ENCODE measurements at places on chromosomes 13 and 19.

DNA sequence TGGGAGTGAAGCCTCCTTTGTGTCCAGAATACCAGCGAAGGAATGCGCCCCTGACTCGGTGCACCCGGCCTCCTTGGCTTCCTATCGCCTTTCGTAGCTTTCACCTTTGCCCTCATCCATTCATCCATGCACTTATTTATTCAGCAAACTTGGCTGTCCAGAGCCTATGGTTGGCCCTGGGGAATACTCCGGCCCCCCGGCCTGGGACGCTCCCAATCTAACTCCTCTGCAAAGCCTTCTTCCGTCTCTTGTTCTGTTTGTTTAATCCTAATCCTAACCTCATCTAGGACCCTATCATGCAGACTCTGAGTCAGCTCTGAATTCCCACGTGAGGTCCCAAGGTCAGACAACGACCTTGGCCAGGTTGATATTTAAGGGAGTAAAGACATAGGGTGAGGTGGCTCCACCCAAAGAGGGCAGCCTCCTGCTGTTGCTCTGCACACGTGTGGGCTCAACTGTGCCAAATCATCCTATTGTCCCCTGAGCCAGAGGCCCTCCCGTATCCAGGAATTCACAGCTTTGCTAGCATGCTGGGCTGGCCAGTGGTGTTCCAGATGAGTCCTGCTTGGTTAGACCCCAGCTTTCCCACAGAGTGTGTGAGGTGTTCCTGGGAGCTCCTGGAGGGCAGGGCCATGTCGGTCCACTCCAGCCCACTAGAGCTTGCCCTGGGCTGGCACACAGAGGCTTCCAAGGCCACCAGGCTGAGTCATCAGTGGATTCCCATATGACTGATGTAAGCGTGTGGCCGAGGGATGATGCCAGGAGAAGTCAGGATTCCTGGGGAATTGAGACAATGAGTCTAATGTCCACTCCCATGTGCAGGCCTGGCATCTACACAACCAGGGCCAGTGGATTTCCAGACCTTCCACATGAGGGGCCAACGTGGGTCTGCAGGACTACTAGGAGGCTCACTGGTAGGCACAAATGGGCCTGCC is 6.5 kb upstream of the CCNE1 start:
- peak; percentile 82 for DNase-seq

DNA sequence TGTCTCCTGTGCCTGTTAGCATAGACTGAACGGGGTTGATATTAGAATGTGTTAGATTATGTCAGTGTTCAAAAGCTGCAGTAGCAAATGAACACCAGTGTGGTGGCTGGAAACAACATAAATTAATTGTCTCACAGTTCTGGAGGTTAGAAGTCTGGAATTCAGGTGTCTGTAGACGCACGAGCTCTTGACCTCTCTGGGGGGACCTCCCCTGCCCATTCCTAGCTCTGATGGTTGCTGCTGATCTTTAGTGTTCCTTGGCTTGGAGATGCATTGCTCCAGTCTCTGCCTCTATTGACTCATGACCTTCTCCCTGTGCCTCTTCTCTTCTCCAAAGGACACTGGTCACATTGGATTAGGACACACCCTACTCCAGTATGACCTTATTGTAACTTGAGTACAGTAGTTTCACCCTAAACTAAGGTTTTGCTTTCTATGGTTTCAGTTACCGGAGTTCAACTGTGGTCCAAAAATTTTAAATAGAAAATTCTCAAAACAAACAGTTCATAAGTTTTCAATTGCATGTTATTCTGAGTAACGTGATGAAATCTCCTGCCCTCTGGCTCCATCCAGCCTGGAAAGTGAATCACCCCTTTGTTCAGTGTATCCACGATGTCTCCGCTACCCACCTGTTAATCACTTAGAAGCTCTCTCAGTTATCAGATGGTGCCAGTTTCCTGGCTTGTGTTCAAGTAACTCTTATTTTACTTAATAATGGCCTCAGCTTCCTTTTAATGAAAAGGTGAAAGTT is 273.2 kb downstream of the MYO16 start:
- peak; percentile 47 for DNase-seq

DNA sequence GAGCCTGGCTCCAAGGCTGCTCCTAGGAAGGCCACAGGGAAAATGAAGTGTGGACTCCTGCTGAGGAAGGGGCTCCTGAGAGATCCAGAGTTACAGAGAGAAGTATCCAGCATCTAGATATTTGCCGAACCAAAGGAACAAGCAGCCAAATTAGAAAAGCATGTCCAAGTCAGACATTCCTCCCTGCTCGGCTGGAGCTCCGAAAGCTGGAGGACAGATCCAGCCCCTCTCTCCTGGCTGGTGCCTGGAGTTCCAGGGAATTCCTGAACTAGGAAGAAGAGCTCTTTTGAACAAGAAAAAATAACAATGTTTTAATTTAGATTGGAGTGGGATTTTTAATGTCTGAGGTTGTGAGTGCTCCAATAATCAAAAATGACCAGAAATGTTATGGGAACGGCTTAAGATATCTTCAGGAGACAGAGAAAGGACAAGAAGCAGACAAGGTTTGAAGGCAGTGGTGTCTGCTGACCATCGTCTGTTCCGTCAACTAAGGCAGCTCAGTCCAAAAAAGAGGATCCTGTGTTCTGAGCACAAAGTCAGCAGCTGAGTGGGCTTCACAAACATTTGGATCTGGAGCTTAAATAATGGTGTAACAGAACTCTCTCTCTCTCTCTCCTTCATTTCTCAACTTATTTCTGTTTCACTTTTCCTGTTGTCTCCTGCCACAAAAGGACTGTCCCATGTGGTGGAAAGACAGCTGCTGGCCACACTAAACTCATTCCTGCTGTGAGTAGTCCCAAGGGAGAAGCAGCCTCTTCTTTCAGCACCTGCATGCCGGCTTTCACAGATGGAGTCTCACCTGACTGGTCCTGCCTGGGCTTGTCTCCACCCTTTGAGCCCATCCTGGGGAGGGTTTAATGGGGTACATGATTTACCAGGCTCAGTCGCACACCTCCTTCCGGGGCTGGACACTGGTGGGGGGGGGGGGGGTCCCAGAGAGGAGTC is 31.5 kb upstream of the IRS2 start:
- DNase-seq, result no peak

- DNase-seq, result no peak
Measured at GRCh38 chr19:8486661-8487136, 15.7 kb downstream of the PRAM1 start.

DNA sequence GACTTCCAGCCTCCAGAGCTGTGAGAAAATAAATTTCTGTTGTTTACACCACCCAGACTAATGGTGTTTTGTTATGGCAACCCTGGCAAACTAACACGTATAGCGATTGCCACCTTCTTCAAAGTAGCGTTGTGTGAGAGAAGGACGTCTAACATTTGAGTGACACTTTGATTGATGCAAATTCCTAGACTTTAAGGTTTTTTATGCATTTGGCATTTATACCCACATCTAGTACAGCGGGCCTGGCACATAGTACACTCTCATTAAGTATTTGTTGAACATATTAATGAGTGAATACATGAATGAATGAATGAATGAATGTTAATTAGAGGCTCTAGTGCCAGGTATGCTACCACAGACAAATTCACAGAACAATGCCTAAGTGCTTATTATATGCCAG is 36.7 kb downstream of the POU4F1 start:
- DNase-seq, result no peak

- no peak for DNase-seq
Measured at GRCh38 chr13:73082895-73083294, 24.1 kb downstream of the KLF5 start.

DNA sequence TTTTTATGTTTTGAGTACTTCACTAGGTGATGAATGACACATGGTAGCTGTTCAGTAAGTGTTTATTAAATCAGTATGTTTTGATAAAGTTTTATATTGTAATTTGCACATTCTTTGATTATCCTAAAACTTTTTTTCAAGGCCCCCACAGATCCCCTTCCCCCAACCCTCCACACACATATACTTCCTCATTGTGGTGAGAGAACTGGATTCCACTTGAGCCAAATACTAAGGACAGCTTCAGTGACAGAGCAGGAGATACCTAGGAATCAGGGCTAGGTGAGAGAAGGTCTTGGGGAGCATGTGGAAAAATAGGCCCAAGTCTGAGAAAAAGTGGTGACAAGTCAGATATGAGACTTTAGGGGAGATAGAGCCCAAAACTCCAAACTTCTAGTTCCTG is 174.6 kb downstream of the TDRD3 start:
- no peak for DNase-seq

- DNase-seq, result no peak
Measured at GRCh38 chr13:68023838-68024581, 793.9 kb upstream of the PCDH9 start.

GRCh38 chr13:104553896-104554295 is 1487.7 kb upstream of the SLC10A2 start:
- DNase-seq, result no peak

- DNase-seq, result no peak
Measured at GRCh38 chr13:32893176-32893575, 123.0 kb upstream of the KL start.

- DNase-seq, result no peak
Measured at GRCh38 chr13:98535501-98536354, 41.2 kb downstream of the STK24 start.

DNA sequence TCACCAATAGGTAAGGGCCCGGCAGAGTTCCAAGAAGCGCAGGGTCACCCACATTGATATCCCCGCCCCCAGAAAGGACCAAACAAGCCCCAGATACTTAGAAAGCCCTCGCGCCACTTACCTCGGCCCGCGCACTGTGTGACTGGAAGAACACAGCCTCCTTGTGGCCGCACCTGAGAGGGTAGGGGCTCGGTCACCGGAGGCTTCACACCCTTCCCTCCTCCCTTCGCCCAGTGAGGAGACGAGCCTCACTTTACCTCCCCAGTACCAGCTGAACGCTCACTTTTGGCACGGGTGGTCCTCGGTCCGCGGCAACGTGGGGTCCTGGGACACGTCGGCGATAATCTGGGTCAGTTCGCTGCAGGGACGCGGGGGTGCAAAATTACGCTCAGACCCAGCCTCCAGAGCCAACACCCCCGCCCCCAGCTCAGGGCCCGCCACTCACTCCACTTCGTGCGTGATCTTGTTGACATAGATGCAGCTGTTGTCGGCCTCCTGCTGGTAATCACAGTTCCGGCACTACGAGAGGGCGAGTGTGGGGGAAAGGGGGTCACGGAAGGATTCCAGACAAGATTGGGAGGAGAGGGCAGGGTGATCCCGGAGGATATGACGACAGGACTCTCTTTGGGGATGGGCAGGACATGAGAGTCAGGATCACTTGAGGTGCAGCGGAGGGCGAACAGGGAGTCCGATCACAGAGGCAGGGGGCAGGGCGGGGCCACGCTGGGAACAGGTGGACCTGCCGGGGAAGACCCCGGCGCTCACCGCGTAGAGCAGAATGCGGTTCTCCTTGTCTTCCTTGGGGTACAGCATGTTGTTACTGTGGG is 568 bp downstream of the POLR2I start:
- DNase-seq, result peak; percentile 53

GRCh38 chr13:82664183-82664582 is 1218.1 kb downstream of the SLITRK1 start:
- no peak for DNase-seq

- DNase-seq, result peak; percentile 87
Measured at GRCh38 chr19:15432629-15433518, 14.1 kb upstream of the AKAP8L start.

GRCh38 chr13:80336776-80337287 is 4.1 kb downstream of the SPRY2 start:
- DNase-seq, result no peak

DNA sequence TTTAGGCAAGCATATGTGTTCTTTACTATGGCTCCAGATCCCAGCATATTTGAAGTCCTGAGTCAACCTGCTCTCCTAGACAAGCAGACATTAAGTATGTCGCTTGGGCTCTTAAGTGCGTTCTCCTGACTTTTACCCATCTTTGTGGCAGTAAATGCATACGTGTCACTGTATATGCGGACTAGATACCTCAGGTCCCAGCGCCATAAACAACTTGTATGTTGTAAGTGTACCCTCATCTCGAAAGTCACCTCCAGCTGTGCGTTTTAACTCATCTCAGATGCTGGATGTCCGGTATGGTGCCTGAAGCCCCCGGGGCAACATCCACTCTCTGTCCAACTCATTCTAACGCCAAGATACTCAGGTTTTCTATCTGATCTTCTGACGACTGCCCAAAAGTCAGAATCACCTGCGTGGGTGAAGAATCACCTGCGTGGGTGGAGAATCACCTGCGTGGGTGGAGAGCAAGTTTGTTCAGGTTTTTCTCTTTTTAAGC is 1.7 kb downstream of the PTOV1 start:
- no peak for DNase-seq

- DNase-seq, result no peak
Measured at GRCh38 chr13:24450530-24450929, 62.0 kb downstream of the PARP4 start.

- DNase-seq, result no peak
Measured at GRCh38 chr13:50069261-50069660, 54.0 kb downstream of the KCNRG start.

GRCh38 chr19:30371960-30372824 is at the start of gene ZNF536:
ZNF536 (plus strand) TSS chr19:30372384; CDS start chr19:30443563, 71,179 bp downstream.
- no peak for DNase-seq

All from M059J (cell line).